A549 treated with Mapracorat at 1 μM for 4 hours (cell line): ENCODE measurements at places on chromosomes 3 and 15. TPM values are rescaled to one million over a fixed set of nuclear protein-coding genes. Genes with fewer than 3 reads are reported as not detected.

TP53BP1 gene
- total RNA-seq, result 15.8 to 18.4 TPM (median 17.0 TPM) in 5 replicates

TRIM42 gene
- total RNA-seq, result not detected in 5 replicates

SKOR1 gene
- 0.04 to 0.07 TPM (median 0.05 TPM) in 3 of 5 replicates, not detected in the others for total RNA-seq

RGMA gene
- 0.10 to 0.56 TPM (median 0.22 TPM) in 5 replicates for total RNA-seq

CCDC80 gene
- 35.4 to 71.1 TPM (median 52.7 TPM) in 5 replicates for total RNA-seq

SI gene
- total RNA-seq, result not detected in 5 replicates

IQCH gene
- total RNA-seq, result 0.74 to 2.0 TPM (median 1.8 TPM) in 5 replicates

COL6A5 gene
- 0.05 TPM in 1 of 5 replicates, not detected in the others for total RNA-seq

EBLN2 gene
- 0.32 to 0.65 TPM (median 0.49 TPM) in 4 of 5 replicates, not detected in the other for total RNA-seq

TERC gene
- 0.42 TPM in 1 of 5 replicates, not detected in the others for total RNA-seq

SLC51B gene
- total RNA-seq, result 14.3 to 20.5 TPM (median 15.7 TPM) in 5 replicates

SLC4A7 gene
- total RNA-seq, result 9.1 to 16.1 TPM (median 13.5 TPM) in 5 replicates

CTSH gene
- 40.9 to 47.7 TPM (median 46.4 TPM) in 5 replicates for total RNA-seq

STRIT1 gene
- not detected in 5 replicates for total RNA-seq

GTF2E1 gene
- 10.7 to 17.2 TPM (median 15.2 TPM) in 5 replicates for total RNA-seq

CDCP1 gene
- total RNA-seq, result 7.7 to 9.6 TPM (median 8.3 TPM) in 5 replicates

EAF2 gene
- 1.5 to 2.7 TPM (median 2.2 TPM) in 5 replicates for total RNA-seq
